ENCODE measurements at places on chromosomes 7 and 10.
A peak's percentile ranks its signal among the peaks of the same experiment; 100 is the strongest.

GRCh38 chr7:45044338-45044737 lies 44.3 kb downstream of the CCM2 start:
- DNase-seq, result no peak

DNA sequence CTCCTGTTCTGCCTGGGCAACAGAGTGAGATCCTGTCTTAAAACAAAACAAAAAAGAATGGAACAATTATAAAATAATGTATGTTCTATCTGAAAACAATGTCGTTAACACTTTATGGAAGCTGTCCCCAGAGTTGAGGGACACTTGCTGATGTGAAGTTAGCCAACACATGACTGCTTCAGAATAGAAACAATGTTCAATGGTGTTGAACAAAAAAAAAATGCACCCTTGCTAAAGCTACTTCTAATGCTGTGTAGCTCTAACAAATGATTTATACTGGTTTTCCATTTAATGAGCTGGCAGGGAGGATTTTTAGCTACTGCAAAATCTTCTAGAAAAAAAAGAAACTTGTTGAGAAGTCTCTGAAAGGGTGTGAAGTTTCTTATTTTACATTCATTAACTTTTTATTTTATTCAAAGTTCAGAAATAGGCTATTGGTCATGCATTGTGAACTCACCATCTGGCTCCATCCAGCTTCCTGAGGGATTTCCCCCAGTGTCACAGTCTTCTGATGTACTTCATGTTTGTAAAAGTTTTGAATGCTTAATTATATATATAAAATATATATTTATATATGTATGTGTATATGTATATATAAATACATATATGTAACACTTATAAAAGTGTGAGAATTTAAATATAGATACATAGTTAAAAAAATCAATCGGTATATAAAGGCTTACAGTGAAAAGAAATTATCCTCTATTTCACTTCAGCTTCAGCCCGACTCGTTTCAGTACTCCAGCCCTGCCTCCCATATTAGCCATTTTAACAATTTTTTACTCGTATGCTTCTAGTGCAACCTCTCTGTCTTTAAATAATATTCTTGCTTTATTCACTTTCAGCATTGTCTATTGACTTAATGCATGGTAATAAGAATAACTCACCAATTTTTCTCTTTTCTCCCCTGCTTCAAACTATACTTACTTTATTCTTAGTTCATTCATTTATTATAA lies 35.0 kb downstream of the HDAC9 start:
- DNase-seq, result no peak

DNA sequence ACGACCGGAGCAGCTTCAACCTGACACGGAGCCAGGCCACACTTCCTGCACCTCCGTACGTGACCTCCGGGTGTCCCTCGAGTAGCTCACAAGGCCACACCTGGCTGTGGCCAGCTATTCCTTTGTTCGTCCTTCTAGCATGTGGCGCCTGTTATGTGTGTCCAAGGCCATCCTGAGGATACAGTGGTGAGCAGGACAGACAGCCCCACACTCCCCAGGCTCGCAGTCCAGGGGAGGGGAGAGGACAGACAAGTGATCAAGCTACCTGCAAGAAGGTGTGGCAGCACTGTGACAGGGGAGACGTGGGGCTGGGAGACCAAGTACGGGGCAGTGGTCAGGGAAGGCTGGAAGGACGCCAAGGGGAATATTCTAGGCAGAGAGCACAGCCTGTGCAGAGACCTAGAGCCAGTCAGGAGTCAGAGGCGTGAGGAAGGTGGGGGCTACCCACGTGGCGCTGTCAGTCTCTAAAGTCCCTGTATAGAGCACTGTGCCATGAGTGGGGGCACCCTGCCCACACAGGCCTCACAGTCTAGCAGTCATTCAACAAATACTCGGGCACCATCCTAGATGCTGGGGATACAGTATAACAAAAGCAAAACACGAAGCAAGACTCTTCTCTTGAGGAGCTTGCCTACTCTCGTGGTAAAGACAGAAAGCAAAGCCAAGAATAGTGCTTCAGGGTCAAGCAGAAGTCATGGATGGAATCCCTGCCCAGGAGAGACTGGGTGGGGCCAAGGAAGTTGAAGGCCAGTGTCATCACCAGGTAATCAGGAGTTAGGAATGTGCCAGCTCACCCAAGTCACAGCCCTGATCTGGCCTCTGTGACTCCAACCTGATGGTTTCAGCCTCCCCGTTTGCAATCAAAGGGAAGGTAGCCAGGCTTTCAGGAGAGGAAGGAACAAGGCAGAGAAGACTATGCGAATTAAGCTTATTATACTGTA lies 58.6 kb downstream of the PROSER2 start:
- no peak for DNase-seq

GRCh38 chr10:84265418-84265817 lies 20.6 kb downstream of the RGR start:
- DNase-seq, result no peak

GRCh38 chr7:18221377-18222293 lies 194.0 kb upstream of the PRPS1L1 start:
- DNase-seq, result no peak

- no peak for DNase-seq
Observed at GRCh38 chr10:676178-676577, 13.3 kb downstream of the DIP2C start.

GRCh38 chr7:51035716-51036115 lies 253.0 kb upstream of the GRB10 start:
- DNase-seq, result no peak

GRCh38 chr7:38318803-38319416 lies 45.5 kb upstream of the TARP start:
- no peak for DNase-seq

DNA sequence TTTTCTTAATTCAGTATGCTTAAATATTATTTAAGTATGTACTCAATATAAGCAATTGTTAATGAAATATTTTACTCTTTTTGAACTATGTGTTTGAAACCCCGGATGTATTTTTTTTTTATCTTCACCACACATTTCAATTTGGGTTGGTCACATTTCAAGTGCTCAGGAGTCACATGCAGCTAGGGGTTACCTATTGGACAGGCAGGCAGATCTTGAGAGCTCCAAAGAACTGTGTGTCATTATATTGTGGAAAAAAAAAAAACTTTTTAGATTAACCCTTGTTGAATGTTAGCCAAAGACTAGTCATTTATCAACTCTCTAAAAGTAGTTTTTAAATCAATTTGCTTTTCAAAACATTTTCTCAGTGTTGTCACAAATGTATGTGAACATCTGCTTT lies 37.2 kb downstream of the IKZF1 start:
- no peak for DNase-seq

GRCh38 chr10:63415640-63416244 lies 50.0 kb downstream of the JMJD1C start:
- no peak for DNase-seq

GRCh38 chr10:77291596-77292505 lies 345.8 kb downstream of the KCNMA1 start:
- DNase-seq, result no peak

GRCh38 chr10:49375611-49376010 lies 20.3 kb downstream of the DRGX start:
- no peak for DNase-seq

GRCh38 chr7:128833148-128833945 lies 3.1 kb downstream of the FLNC start:
- DNase-seq, result no peak

GRCh38 chr7:82081644-82082224 lies 311.9 kb upstream of the HGF start:
- no peak for DNase-seq

- DNase-seq, result no peak
Observed at GRCh38 chr10:66747451-66747850, 178.4 kb upstream of the LRRTM3 start.

- no peak for DNase-seq
Observed at GRCh38 chr7:55733241-55734140, 129.1 kb downstream of the SEPTIN14 start.

DNA sequence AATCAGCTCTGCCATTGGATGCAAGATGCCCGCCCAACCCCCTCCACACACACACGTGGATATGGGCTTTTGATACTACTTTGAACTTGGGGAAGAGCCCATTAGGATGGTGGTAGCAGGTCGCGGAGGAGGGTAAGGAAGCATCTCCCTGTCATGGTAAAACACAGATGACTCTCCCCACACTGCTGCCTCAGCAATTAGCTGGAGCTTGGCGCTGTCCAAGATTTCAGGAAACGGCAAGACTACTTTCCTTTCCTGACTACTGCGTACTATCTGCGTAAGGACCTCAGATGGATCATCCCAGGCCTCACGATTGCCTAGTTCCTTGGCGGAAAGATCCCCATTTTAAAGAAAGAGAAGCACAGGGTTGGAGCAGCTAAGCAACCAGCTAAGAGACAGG lies 134.3 kb downstream of the C10orf90 start:
- no peak for DNase-seq

DNA sequence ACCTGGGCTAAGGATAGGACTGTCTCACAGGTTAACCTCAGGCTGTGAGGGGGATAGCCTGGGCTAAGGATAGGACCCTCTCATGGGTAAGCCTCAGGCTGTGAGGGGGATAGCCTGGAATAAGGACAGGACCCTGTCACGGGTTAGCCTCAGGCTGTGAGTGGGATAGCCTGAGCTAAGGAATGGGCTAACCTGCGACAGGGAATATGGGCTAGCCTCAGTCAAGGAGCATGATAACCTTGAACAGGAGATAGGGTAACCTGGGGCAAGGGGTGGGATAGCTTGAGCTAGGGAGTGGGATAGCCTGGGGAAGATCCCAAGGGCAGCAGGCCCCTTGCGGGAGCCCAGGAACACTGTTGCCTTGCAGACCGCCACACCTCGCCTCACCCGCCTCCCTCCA lies 42.7 kb downstream of the GRID2IP start:
- no peak for DNase-seq

- no peak for DNase-seq
Observed at GRCh38 chr10:1632596-1632995, 104.7 kb downstream of the ADARB2 start.

DNA sequence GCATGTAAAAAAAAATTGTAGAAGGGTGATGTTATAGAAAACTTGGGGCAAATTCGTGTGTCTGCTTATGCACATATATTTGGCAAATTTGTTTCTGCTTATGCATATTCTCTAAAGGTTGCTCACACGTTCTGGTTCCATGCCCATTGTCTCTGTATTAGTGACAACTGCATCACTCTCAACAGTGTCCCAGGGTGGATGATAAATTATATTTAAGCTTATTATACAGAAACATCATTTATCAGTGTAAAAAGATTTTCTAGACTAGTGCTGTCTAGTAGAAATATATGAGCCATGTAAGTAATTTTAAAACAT lies 4.1 kb downstream of the STK31 start:
- DNase-seq, result no peak

DNA sequence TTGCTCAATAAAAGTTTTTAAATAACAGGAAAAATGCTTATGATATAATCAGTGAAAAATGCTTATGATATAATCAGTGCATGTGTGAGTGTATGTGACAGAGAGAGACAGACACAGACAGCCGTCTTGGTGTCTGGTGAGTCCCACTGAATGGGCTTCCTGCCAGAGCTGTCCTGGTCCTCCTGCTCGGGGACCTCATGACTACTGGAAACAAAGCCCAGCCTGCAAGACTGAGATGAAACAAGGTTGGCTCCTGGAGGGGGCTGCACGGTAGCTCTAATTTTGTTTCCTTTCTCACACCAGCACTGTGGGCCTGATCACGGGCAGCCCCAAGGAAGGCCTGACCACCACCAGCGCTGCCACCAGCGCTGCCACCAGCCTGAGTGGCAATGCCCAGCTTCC lies 57.3 kb downstream of the NRP1 start:
- peak; percentile 63 for DNase-seq

DNA sequence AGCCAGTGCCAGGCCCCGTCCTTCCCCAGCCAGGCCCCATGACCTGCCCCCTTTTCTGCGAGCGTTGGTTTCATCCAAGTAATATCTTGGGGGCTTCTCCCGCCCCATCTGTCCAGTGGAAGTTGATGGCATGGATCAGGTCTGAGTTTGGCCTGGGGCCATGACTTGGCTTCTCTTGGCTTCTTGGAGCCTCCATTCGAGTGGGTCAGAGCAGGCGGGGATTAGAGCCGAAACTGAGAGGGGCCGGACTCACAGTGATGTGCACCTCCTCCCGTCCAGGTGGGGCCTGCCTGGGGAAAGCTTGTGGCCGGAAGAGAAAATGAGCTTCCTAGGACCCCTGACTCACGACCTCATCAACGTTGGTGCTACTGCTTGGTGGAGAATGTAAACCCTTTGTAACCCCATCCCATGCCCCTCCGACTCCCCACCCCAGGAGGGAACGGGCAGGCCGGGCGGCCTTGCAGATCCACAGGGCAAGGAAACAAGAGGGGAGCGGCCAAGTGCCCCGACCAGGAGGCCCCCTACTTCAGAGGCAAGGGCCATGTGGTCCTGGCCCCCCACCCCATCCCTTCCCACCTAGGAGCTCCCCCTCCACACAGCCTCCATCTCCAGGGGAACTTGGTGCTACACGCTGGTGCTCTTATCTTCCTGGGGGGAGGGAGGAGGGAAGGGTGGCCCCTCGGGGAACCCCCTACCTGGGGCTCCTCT lies 15.1 kb upstream of the LIMK1 start:
- DNase-seq, result peak; percentile 52

- no peak for DNase-seq
Observed at GRCh38 chr10:77819210-77820112, 107.1 kb downstream of the DLG5 start.

GRCh38 chr7:30281263-30281662 lies 3.1 kb upstream of the ZNRF2 start:
- DNase-seq, result no peak

DNA sequence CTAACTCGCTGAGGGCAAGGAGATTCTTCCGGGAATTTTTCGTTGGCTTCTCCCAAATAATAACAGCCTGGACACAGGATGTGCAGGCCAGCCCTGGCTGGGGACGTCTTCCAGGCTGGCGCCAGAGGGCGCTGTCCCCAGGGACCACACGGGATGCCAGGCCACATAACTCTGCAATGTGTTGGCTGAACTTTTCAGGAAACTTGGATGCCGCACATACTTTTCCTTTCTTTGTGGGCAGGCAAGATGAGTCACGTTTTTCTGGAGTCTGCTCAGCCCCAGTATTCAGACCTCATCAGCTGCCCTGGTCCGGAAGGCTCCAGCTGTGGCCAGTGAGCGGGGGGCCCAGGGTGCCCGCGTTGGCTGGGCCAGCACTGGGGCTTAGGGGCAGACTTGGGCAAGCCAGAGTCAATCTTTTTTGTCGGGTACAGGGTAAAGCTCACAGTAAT lies 122.7 kb downstream of the PRKAG2 start:
- DNase-seq, result peak; percentile 82

DNA sequence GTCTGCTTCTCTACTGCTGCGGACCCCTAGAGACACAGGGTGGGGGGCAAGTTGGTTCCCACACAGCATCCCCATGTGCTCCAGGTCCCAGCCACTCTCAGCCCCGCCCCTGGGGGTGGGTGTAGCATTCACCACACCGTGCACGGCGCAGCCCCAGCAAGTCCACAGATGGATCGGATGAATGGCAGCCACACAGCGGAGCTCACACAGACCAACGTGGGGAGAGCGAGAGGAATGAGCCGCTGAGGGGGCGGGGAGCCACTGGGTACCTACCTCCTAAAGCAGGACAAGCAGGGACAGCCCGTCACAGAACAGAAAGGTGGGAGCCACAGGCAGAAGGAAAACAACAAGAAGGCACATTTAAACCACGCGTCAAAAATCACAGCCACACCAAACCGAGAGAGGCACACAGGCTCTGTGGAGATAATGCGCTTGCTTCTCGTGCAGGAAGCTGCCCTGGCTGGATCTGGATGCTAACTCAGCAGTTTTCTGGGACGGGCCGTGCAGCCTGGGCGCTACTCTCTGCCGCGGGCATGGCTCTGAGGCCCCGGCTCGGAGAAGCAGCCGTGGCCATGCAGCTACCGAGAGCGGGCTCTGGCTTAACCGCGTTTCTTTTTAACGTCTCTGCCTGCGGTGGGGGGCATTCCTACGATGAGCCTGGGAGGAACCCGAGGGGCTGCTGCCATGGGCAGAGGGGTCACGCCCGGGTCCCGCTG lies 102.5 kb downstream of the CYTH3 start:
- DNase-seq, result no peak

Measured in right lobe of liver (tissue), 6 donors.